ENCODE measurements at places on chromosomes 1 and 21.

GRCh38 chr1:89703469-89703868 is 70.5 kb downstream of the LRRC8C start:
- DNase-seq = no peak

- peak; percentile 58 for DNase-seq
Observed at GRCh38 chr1:176374967-176375569, 87.9 kb upstream of the PAPPA2 start.

DNA sequence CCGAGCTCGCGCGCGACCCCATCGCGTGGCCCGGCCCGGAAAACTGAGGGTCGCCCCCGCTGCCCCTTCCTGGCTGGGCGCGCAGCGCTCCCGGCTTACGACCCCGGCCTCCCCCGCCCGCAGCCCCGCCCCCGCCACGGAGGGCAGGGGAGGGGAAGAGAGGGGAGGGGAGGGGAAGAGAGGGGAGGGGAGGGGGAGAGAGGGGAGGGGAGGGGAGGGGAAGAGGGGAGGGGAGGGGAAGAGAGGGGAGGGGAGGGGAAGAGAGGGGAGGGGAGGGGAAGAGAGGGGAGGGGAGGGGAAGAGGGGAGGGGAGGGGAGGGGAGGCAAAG is 6.7 kb upstream of the ANKRD65 start:
- DNase-seq = no peak

DNA sequence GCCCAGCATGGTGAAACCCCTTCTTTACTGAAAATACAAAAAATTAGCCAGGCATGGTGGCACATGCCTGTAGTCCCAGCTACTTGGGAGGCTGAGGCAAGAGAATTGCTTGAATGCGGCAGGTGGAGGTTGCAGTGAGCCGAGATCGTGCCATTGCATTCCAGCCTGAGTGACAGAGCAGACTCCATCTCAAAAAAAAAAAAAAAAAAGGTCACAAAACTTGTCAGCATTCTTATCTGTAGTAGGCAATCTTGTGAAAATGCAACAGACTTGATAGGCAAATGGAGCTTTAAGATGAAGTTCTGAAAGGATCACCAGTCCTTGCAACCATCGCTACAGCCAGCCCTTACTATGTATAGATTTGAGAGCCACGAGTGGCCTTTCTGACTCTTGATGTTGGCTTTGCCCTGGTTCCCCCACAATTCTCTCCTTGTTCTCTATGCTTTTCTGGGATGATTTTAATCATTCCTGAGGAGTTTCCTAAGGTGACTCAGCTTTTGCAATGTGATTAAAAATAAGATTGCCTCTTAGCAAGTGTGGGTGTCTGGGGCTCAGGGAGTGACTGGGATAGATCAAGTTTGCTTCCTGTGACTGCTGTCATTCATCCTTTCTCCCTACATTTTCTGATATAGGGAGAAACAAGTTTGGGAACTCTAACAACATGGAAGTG is 7.1 kb upstream of the MAP1LC3C start:
- peak; percentile 52 for DNase-seq

DNA sequence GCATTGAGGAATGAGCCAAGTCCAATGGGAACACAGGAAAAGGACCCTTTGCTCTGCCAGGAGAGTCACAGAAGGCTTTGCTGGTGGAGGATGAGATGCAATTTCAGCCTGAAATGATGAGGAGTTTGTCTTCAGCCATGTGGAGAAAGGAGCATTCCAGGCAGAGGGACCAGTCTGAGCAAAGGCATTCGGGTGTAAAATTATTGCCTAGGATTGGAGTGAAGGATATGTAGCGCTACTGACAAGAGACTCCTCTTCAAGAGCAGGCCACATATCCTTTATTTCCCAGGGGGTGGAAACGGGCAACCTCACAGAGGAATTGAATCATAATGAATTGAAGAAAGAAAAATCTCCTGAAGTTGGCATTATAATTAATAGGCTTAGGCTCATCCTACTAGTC is 1.1 kb upstream of the CSF1 start:
- no peak for DNase-seq

- no peak for DNase-seq
Observed at GRCh38 chr21:35106246-35106835, 57.2 kb upstream of the RUNX1 start.

- no peak for DNase-seq
Observed at GRCh38 chr1:162982364-162982763, 86.8 kb upstream of the RGS4 start.

DNA sequence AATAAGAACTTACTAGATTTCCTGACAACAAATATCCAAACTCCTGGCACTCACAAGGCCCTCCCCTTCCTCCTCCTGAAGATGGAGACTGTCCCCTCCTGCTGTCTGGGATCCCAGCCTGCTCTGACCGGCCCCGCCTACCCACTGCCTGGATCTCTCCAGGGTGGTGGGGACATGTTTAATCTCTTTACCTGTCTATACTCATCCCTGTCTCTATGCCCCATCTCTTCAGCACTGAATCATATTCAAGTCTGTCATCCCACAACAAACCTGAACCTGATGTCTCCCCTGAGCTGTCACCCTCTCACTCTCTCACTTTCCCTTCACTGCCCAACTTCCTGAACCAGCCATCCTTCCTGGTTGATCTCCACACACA is 22.1 kb downstream of the MATN1 start:
- no peak for DNase-seq

GRCh38 chr1:54371038-54371941 is 34.9 kb downstream of the SSBP3 start:
- no peak for DNase-seq

GRCh38 chr1:229106526-229107125 is 164.3 kb upstream of the RAB4A start:
- no peak for DNase-seq

DNA sequence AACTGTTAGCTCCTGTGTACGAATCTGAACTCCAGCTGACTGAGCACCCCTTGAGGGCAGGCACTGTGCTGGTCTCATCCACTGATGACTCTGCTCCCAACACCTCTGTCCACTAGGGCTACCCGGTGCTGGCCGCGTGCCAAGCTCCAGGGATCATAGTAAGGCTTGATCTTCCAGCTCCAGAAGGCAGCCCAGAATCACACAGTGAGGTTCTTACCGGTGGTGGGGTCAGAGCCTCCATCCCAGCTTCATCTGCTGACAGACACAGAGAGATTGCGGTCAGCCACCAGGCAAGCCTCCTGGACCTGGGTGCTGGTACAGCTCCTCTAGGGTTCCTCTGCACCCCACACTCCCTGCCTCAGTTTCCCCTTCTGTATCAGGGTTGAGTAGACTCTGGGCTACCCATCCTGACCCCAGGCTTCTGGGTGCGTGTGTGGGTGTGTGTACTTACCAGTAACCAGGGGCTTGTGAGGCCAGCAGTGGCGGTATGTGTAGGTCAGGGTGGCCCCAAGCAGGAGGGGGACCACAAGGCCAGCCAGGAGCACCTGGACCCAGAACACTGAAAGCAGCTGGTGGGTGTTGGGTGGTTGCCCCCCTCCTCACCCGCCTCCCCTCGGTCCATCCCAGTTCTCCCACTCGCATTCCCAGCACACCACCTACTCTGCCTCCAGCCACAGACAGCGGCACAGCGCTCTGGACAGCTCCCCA is 3.4 kb downstream of the TNFRSF25 start:
- DNase-seq = no peak

Data from fibroblast of skin of right biceps (primary cell).